ENCODE measurements at places on chromosomes 3 and 15. TPM values are rescaled to one million over a fixed set of nuclear protein-coding genes. Genes with fewer than 3 reads are reported as not detected.

DNA sequence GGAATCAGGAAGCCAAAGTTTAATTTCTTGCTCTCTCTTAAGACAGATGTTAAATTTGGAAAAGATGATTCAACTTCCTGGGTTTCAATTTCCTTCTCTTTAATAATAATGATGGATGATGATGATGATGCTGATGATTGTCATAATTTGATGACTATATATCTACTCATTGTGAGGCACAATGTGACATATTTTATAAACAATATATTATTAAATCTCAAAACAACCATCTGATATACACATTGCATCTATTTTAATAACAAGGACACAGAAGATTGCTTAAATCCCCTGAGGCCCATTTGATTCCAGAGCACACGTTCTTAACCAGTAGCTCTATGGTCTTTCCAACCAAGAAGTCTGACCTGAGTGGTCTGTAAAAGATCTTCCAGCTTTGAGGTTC lies 124.0 kb downstream of the CNTN6 start:
- H3K27ac ChIP-seq: no peak overlapping the region
- no peak for DNase-seq
- no peaks in the 10 kb centered on the region for H3K4me1 ChIP-seq

DNA sequence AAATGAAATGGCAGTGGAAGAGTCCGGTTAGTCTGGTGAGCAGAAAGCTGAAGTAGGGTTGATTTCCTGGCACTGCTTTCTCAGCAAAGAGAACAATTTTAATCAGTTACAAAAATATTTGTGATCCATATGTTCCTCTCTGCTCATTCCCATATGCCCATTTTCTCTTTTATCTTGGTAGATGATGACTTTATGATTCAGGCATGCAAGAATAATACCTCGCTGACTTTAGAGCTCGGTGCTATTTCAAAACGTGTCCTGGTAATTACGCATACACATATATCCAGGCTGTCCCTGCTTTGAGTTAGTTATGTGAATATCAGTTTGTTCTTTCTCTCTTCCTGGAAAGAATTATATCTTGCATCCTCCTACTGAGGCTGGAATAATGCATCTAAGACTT lies 38.5 kb downstream of the ARPP21 start:
- H3K36me3 ChIP-seq: no peaks in the 10 kb centered on the region
- H3K4me1 ChIP-seq: no peaks in the 10 kb centered on the region

- no peaks in the 10 kb centered on the region for H3K36me3 ChIP-seq
- peaks cover 4% of the 10 kb centered on the region for H3K4me1 ChIP-seq
- no peak overlapping the region for H3K4me3 ChIP-seq
- H3K27ac ChIP-seq: no peak overlapping the region
- DNase-seq: no peak
- H3K27me3 ChIP-seq: no peaks in the 10 kb centered on the region
Measured at GRCh38 chr3:113057117-113057516, 66.3 kb downstream of the GTPBP8 start.

- no peak for DNase-seq
- H3K27me3 ChIP-seq: no peaks in the 10 kb centered on the region
- H3K4me3 ChIP-seq: no peak overlapping the region
- no peak overlapping the region for H3K27ac ChIP-seq
- H3K36me3 ChIP-seq: no peaks in the 10 kb centered on the region
Measured at GRCh38 chr3:24088782-24089181, 143.7 kb downstream of the NR1D2 start.

GRCh38 chr3:66797889-66798560 lies 200.1 kb upstream of the KBTBD8 start:
- H3K27ac ChIP-seq: no peak overlapping the region
- no peaks in the 10 kb centered on the region for H3K4me1 ChIP-seq
- H3K36me3 ChIP-seq: no peaks in the 10 kb centered on the region
- peak; percentile 50 for DNase-seq

DNA sequence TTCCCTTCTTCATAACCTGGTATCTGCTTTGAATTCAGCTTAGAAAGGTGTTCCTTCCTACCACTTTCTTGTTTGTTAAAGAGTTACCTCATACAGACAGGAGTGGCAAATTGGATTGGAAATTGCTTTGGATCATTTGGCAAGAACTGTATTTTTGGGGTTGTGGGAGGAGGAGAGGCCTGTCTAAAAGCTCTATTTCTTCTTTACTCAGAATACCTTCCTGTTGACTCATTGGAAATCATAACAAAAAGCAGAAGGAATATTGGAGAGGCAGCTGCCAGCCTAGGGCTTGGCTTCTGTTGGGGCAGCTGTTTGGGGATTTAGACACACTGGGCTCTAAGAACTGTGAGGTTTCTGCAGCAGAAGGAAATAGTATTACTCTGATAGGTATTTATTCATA lies 14.2 kb downstream of the IQGAP1 start:
- peak overlapping the region; percentile 93 for H3K27ac ChIP-seq
- H3K36me3 ChIP-seq: no peaks in the 10 kb centered on the region
- H3K4me3 ChIP-seq: no peak overlapping the region
- DNase-seq: no peak
- no peaks in the 10 kb centered on the region for H3K27me3 ChIP-seq

DNA sequence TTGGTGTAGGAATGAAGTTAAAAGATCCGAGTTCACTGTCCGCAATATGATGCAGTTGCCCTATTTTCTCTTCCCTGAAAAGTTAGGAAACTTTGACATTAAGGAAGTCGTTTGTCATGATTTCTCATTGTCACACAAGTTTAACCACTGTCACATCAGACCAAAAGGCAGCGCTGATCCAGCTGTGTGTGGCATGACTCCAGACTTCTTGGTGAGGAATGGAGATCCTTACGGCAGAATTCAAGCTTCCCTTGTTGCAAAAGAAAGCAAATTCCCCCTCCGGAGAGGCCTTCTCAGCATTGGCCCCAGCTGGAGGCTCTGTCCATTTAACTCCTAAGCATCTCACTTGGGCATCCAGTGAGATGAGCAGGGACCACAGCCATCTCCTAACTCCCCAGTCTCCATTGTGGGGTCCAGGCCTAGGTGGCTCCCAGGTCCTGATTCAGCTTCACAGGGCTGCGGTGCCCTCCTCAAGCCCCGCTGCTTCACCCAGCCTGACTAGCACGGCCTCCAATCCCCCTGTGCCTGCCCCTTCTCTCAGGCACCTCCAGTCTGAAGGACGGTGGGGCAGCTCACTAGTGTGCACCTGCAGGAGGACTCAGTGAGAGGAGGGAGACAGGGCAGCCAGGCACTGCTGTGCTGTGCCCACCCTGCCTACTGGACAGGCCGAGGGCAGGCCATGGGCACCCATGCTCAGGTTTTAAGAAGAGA lies 159.5 kb downstream of the CHSY1 start:
- H3K4me3 ChIP-seq: no peak overlapping the region
- H3K4me1 ChIP-seq: peaks cover 26% of the 10 kb centered on the region
- peak overlapping the region; percentile 69 for H3K27ac ChIP-seq
- DNase-seq: no peak
- H3K27me3 ChIP-seq: no peaks in the 10 kb centered on the region

DNA sequence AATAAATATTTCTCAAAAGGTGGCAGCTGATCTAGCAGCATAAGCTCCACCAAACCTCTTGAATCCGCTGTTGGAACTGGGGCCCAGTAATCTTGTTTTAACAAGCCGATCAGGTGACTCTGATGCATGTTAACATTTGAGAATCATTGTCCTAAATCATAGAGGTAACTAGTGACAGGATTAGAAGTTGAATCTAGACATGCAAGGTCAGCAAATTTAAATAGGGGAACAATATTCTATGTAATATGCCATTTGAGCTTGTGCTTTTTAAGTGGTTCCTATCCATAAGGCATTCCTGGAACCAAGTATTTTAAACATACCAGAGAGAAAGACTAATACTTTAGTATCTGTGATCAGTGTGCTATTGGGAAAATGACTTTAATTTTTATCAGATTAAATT lies 412.8 kb downstream of the PYDC2 start:
- H3K4me1 ChIP-seq: no peaks in the 10 kb centered on the region
- DNase-seq: no peak
- no peak overlapping the region for H3K27ac ChIP-seq
- H3K36me3 ChIP-seq: no peaks in the 10 kb centered on the region
- H3K4me3 ChIP-seq: no peak overlapping the region

DNA sequence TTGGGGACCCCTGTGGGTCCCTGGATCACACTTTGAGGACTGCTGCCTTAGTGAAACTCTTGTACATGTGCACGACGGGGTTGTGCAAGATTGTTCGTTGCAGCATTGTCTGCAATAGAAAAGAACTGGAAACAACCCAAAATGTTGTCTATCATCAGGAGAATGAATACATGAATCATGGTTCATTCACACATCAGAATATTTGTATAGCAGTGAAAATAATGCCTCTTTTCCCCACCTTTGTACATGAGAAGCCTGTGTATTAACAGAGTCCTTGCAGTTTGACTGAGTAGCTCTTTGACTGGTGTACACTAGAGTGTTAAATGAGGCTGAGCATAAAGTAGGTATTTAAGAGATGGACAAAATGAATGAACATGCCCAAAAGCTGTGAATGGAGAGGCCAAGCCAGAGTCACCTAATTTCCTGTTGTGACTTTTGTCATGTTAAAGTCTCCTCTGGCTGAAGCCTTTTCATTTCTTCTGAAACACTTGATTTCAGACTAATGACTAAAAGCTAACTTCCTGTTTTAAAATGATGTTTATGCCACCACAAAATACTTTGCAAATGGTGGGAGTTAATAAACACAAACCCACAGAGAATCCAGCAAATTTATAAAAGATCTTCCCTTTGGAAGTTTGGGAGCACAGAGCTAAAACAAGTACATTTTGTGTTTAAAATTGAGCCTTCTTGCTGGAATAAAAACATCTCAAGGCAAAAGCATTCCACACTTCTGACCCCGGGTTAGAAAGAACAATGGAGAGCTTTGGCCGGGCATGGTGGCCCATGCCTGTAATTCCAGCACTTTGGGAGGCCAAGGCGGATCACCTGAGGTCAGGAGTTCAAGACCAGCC lies 20.6 kb upstream of the USP3 start:
- peaks cover 91% of the 10 kb centered on the region for H3K4me1 ChIP-seq
- H3K36me3 ChIP-seq: no peaks in the 10 kb centered on the region
- no peaks in the 10 kb centered on the region for H3K27me3 ChIP-seq
- H3K27ac ChIP-seq: peak overlapping the region; percentile 65
- no peak for DNase-seq
- H3K4me3 ChIP-seq: no peak overlapping the region

GRCh38 chr3:191244242-191244867 lies 45.3 kb downstream of the OSTN start:
- no peaks in the 10 kb centered on the region for H3K36me3 ChIP-seq
- no peak overlapping the region for H3K27ac ChIP-seq
- no peaks in the 10 kb centered on the region for H3K4me1 ChIP-seq
- DNase-seq: peak; percentile 16
- no peaks in the 10 kb centered on the region for H3K27me3 ChIP-seq

GRCh38 chr3:188559072-188559429 lies 405.1 kb downstream of the LPP start:
- no peak overlapping the region for H3K4me3 ChIP-seq
- no peak for DNase-seq
- no peak overlapping the region for H3K27ac ChIP-seq
- H3K4me1 ChIP-seq: peaks cover 22% of the 10 kb centered on the region

GRCh38 chr15:95681836-95682544 lies 648.5 kb upstream of the NR2F2 start:
- no peak for DNase-seq
- no peak overlapping the region for H3K4me3 ChIP-seq
- H3K36me3 ChIP-seq: no peaks in the 10 kb centered on the region
- no peaks in the 10 kb centered on the region for H3K4me1 ChIP-seq
- H3K27ac ChIP-seq: no peak overlapping the region
- no peaks in the 10 kb centered on the region for H3K27me3 ChIP-seq

DNA sequence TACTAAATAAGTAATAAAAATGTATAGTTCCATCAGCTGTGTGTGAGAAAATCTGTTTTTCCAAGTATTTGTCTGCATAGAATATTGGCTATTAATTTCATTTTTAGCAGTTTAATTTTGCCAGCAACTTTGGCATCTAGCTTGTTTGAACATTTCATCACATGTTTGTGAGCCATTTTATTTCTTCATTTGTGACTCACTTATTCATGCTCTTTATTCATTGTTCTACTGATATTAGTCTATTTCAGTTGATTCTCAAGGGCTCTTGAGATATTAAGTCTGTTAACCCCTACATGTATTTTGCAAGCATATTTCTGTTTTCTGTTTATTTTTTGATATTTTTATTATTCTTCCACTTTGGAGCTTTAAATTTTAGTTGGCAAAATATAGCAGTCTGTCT lies 74.0 kb upstream of the PHLDB2 start:
- no peak overlapping the region for H3K4me3 ChIP-seq
- no peaks in the 10 kb centered on the region for H3K27me3 ChIP-seq
- H3K27ac ChIP-seq: no peak overlapping the region
- H3K4me1 ChIP-seq: no peaks in the 10 kb centered on the region

- no peak overlapping the region for H3K4me3 ChIP-seq
- H3K27me3 ChIP-seq: no peaks in the 10 kb centered on the region
- no peaks in the 10 kb centered on the region for H3K4me1 ChIP-seq
- no peaks in the 10 kb centered on the region for H3K36me3 ChIP-seq
- no peak for DNase-seq
Measured at GRCh38 chr3:183481582-183481981, 53.2 kb upstream of the MCF2L2 start.

- H3K27me3 ChIP-seq: peaks cover 17% of the 10 kb centered on the region
- no peak overlapping the region for H3K27ac ChIP-seq
- no peak overlapping the region for H3K4me3 ChIP-seq
- no peaks in the 10 kb centered on the region for H3K36me3 ChIP-seq
- peak; percentile 59 for DNase-seq
Measured at GRCh38 chr15:45307230-45307924, 55.3 kb downstream of the SLC28A2 start.

- no peak for DNase-seq
- H3K36me3 ChIP-seq: no peaks in the 10 kb centered on the region
- H3K4me3 ChIP-seq: no peak overlapping the region
- H3K4me1 ChIP-seq: peaks cover 5% of the 10 kb centered on the region
- no peak overlapping the region for H3K27ac ChIP-seq
Measured at GRCh38 chr15:70629735-70630273, 133.6 kb downstream of the UACA start.

DNA sequence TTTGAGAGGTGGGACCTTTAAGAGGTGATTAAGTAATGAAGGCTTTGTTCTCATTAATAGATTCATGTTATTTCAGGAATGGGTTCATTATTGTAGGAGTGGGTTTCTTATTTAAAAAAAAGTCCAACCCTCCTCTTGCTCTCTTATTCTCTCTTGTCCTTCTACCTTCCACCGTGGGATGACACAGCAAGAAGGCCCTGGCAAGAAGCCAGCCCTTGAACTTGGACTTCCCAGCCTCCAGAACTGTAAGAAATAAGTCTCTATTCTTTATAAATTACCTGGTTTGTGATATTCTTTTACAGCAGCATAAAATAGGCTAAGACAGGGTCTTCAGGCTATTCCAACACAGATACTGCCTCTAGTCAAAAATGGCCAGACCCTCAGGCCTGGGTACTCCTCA lies 62.2 kb downstream of the MYLK start:
- DNase-seq: no peak
- H3K27ac ChIP-seq: no peak overlapping the region
- H3K36me3 ChIP-seq: no peaks in the 10 kb centered on the region
- no peaks in the 10 kb centered on the region for H3K27me3 ChIP-seq
- no peak overlapping the region for H3K4me3 ChIP-seq

NUP210 gene
- total RNA-seq: 23.5 TPM

ARRDC4 gene
- 19.0 TPM for total RNA-seq

LTF gene
- 2.3 TPM for total RNA-seq

WNT5A gene
- 16.8 TPM for total RNA-seq

GNAT1 gene
- total RNA-seq: not detected

HRG gene
- total RNA-seq: not detected

FGF7 gene
- total RNA-seq: 31.8 TPM

SLC12A8 gene
- 17.1 TPM for total RNA-seq

All from left lung (tissue), 14 donors.